ENCODE measurements at places on chromosomes 13 and 19.

GRCh38 chr13:34862311-34862710 is 79.8 kb upstream of the NBEA start:
- DNase-seq, result no peak

GRCh38 chr19:39112338-39112890 is 13.2 kb upstream of the PAK4 start:
- no peak for DNase-seq

- DNase-seq, result no peak
Measured at GRCh38 chr13:40586886-40587565, 79.4 kb downstream of the FOXO1 start.

DNA sequence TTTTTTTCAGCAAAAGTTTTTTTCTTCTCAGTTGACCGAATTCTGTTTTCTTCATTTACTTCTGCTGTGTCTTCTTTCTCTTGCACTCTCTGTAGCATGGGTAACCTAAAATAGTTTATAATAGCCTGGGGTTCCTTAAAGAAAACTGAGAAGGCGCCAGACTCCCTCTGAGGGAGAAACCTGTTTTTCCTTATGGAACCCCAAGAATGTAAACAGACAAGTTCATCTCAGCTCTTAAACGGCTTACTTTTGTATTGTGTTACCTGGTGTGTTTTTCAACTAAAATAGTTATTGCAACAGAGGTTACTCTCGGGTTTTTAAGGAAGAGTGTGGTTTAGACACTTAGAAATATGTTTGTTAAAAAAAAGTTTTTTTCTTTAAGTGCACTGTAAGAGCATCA is 23.8 kb upstream of the TM9SF2 start:
- DNase-seq, result no peak

DNA sequence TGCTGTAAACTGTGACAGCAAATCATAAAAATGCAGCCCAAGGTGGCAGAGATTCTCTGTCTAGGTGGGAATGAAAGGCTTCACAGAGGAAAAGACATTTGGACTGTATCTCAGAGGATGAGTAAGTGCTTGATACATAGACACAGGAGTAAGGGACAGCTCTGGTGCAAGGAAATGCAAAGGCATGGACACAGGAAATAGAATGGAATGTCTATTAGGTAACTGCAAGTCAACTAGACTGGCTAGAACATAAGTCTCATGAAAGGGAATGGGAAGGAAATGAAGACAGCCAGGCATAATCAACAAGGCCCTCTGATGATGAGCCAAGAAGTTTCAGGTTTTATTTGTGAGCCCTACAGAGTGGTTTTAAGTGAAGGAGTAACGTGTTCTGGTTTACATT is 321.7 kb downstream of the SUCLA2 start:
- no peak for DNase-seq

- no peak for DNase-seq
Measured at GRCh38 chr13:24564881-24565280, 52.3 kb upstream of the PARP4 start.

DNA sequence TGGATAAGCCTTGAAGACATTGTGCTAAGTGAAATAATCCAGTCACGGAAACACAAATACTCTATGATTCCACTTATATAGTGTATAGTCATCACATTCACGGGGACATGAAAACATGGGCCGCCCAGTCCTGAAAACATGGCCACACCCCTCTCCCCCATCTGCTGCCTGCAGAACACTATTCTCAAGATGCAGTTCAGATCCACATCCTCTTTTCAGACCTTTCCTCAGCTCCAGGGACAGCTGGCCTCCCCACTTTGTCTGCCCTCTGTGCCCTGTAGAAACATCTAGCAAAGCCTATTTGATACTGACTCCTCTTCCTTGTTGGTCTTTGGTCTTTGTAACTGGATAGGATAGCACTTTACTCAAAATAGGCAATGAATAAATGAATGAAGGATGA is 8.3 kb downstream of the RFX2 start:
- DNase-seq, result no peak

- DNase-seq, result no peak
Measured at GRCh38 chr19:6038634-6039405, 60.9 kb upstream of the RANBP3 start.

- DNase-seq, result peak; percentile 40
Measured at GRCh38 chr19:32599736-32600157, 18.8 kb downstream of the PDCD5 start.

DNA sequence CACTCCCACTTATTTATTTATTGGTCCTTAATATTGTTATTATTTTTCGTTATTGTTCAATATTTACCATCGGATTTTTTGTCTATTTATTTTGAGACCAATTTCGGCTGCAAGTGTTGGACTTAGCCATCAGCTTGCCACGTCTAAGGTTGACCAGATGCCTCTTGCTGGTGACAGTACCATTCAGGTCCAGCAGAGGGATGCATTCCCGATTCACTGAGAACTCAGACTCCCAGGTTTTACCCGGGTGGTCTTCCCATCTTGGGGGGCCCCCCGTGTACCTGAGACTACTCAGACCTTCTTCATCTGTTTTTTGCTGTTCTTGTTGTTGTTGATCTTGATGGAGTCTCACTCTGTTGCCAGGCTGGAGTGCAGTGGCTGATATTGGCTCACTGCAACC is 1435.2 kb downstream of the UQCRFS1 start:
- no peak for DNase-seq

- no peak for DNase-seq
Measured at GRCh38 chr19:29395111-29395733, 130.6 kb upstream of the VSTM2B start.

GRCh38 chr13:95564733-95565291 is 12.3 kb downstream of the CLDN10 start:
- DNase-seq, result no peak

Data from neuronal stem cell (in vitro differentiated cells).